ENCODE measurements at places on chromosomes 3 and 15. TPM values are rescaled to one million over a fixed set of nuclear protein-coding genes. Genes with fewer than 3 reads are reported as not detected.

Gene NSUN3
- total RNA-seq = 15.3 TPM

Gene HCN4
- 5.1 TPM for total RNA-seq

Gene PRR20G
- not detected for total RNA-seq

Gene FEZF2
- not detected for total RNA-seq

Gene AEN
- total RNA-seq = 31.1 TPM

Gene LCTL
- 1.5 TPM for total RNA-seq

DNA sequence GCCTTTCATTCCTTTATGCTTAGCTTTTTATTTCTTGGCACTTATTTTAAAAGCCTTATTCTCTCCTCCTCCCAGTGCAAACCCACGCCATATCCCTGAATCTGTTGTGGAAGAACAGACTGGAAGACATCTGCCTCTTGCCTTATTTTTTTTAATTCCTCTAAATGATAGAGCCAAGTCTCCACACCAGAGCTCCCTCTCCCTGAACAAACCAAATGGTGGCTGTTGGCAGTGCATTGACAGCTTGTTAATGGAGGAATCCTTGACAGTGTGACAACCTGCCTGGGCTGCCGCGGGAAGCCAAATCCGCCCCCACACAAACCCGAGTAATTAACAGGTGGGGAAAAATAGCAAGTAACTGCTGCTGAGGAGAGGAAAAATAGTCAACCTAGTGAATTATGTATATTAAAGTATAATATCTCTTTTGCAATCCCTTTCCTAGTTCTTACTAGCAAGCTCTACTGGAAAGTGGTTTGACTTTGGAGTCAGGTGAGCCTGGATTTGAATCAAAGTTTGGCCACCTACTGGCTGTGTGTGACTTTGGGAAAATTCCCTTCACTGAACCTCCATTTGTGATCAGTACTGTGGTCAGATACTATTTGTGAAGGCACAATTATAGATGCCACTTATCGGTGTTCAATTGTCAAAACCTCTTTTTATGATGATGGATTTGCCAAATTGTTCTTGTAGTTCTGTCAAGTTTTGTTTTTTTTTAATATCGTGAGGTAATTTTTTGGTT is 589.6 kb downstream of the PDCD6IP start:
- no peak for DNase-seq
- peak overlapping the region; percentile 18 for H3K27ac ChIP-seq
- no peaks in the 10 kb centered on the region for H3K27me3 ChIP-seq
- peaks cover 1% of the 10 kb centered on the region for H3K36me3 ChIP-seq
- no peak overlapping the region for H3K4me3 ChIP-seq
- H3K4me1 ChIP-seq = peaks cover 20% of the 10 kb centered on the region

- H3K27ac ChIP-seq = no peak overlapping the region
- no peak overlapping the region for H3K4me3 ChIP-seq
- no peak for DNase-seq
- H3K4me1 ChIP-seq = no peaks in the 10 kb centered on the region
- no peaks in the 10 kb centered on the region for H3K27me3 ChIP-seq
These were observed 277.5 kb upstream of the CDIN1 start for GRCh38 chr15:36301947-36302346.

DNA sequence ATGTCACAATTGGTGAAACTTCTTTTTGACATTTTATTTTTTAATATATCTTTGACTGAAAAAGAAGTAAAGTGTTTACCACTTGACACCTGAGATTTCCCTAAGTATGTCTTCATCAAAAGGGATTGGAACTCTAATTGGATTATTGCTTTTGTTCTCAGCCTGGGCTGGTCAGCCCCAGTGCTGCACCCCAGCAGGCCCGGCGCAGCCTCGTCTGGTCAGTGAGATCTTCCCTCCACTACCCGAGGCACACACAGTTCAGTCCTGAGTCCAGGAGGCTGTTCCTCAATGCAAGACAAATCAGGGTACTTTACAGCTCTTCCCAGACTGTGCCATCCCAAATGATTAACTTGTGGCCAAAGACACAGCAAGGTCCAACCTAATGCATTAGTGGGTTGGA is 146.9 kb upstream of the SEMA6D start:
- no peaks in the 10 kb centered on the region for H3K36me3 ChIP-seq
- no peaks in the 10 kb centered on the region for H3K27me3 ChIP-seq
- no peak overlapping the region for H3K27ac ChIP-seq
- no peak overlapping the region for H3K4me3 ChIP-seq
- DNase-seq = no peak
- peaks cover 12% of the 10 kb centered on the region for H3K4me1 ChIP-seq

DNA sequence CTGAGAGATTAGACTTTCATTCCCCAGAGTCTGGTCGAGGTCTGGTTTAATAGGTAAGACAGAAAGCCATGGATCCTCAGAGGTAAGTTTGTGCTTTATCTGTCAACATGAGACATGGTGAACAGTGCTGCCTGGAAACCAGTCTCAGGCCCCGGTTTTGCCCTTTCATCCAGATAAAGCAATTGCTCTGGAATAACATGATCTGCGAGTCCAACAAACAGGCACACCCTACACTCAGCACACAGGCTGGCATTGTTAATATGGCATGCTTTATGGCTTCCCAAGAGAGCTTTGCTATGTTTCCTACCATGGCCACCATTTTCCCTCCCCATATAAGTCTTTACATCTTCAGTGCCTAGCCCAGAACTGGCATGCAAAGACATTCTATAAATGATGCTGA is 30.1 kb upstream of the MNS1 start:
- no peak overlapping the region for H3K27ac ChIP-seq
- peaks cover 4% of the 10 kb centered on the region for H3K4me1 ChIP-seq
- no peak for DNase-seq

GRCh38 chr15:92733090-92733933 is 77.7 kb upstream of the FAM174B start:
- no peak for DNase-seq
- H3K27ac ChIP-seq = peak overlapping the region; percentile 94
- peaks cover 1% of the 10 kb centered on the region for H3K36me3 ChIP-seq
- peak overlapping the region; percentile 73 for H3K4me3 ChIP-seq

GRCh38 chr3:128488991-128489673 is 3.9 kb downstream of the GATA2 start:
- H3K4me1 ChIP-seq = peaks cover 11% of the 10 kb centered on the region
- H3K27me3 ChIP-seq = peaks cover 77% of the 10 kb centered on the region
- no peaks in the 10 kb centered on the region for H3K36me3 ChIP-seq
- H3K27ac ChIP-seq = no peak overlapping the region
- H3K4me3 ChIP-seq = peak overlapping the region; percentile 74

GRCh38 chr3:4938281-4938982 is 40.8 kb upstream of the BHLHE40 start:
- H3K4me1 ChIP-seq = no peaks in the 10 kb centered on the region
- H3K4me3 ChIP-seq = no peak overlapping the region
- no peak overlapping the region for H3K27ac ChIP-seq
- peaks cover 7% of the 10 kb centered on the region for H3K27me3 ChIP-seq
- no peak for DNase-seq
- no peaks in the 10 kb centered on the region for H3K36me3 ChIP-seq

- H3K4me3 ChIP-seq = no peak overlapping the region
- DNase-seq = no peak
- no peaks in the 10 kb centered on the region for H3K4me1 ChIP-seq
These were observed 103.3 kb upstream of the COL8A1 start for GRCh38 chr3:99534951-99535704.

- no peak overlapping the region for H3K27ac ChIP-seq
- no peaks in the 10 kb centered on the region for H3K4me1 ChIP-seq
- H3K4me3 ChIP-seq = no peak overlapping the region
- DNase-seq = no peak
- no peaks in the 10 kb centered on the region for H3K27me3 ChIP-seq
These were observed 362.8 kb downstream of the PTPRG start for GRCh38 chr3:61924090-61924735.

DNA sequence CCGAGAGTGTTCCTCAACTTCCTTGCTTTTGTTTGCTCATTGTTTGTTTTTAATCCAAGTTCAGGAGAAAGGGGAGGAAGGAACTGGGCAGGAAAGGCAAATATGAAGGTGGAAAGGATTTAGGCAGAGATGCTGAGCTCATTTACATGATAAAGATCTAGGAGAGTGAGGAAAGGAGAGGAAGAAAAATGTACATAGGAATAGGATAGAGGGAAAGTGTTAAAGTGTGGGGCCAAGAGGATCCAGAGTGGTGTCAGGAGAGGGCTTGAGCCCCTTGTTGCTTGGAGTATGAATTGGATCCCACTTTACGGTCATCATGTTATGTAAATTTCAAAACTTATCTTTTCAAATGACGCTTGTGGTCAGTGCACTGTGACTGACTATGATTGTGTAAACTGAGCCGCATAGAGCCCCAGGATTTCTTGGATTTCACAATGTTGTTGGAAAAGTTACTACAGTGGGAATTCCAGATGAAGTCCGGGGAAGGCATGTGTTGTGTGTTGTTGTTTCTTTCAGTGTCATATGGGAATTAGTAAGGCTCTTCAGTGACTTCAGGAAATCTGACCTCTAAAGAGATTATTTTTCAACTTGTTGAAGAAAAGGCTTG is 15.0 kb upstream of the PLD1 start:
- H3K4me1 ChIP-seq = peaks cover 49% of the 10 kb centered on the region
- H3K36me3 ChIP-seq = no peaks in the 10 kb centered on the region
- peak overlapping the region; percentile 18 for H3K27ac ChIP-seq
- H3K27me3 ChIP-seq = no peaks in the 10 kb centered on the region
- no peak for DNase-seq

DNA sequence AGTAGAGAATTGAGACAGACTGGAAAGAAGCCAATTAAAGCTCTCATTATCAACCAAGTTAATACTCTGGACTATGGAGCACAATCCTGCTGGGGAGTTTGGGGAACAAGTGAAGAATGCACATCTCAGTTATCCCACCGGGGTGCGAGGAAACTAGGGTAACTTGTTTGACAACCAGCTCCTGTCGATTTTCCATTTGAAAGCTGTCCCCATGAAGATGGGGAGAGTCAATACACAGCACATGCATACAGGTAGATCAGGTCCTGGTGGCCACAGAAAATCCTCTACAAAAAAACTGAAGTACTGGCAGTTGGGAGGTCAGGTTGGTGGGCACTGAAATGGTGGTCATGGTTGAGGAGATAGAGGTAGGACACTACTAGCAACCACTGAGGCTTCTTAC is 25.7 kb upstream of the GRAMD1C start:
- H3K4me1 ChIP-seq = no peaks in the 10 kb centered on the region
- H3K4me3 ChIP-seq = no peak overlapping the region
- no peak for DNase-seq
- no peaks in the 10 kb centered on the region for H3K27me3 ChIP-seq

GRCh38 chr15:39247574-39247973 is 333.3 kb upstream of the THBS1 start:
- H3K27me3 ChIP-seq = peaks cover 13% of the 10 kb centered on the region
- H3K36me3 ChIP-seq = no peaks in the 10 kb centered on the region
- no peak overlapping the region for H3K4me3 ChIP-seq
- no peaks in the 10 kb centered on the region for H3K4me1 ChIP-seq
- H3K27ac ChIP-seq = no peak overlapping the region

DNA sequence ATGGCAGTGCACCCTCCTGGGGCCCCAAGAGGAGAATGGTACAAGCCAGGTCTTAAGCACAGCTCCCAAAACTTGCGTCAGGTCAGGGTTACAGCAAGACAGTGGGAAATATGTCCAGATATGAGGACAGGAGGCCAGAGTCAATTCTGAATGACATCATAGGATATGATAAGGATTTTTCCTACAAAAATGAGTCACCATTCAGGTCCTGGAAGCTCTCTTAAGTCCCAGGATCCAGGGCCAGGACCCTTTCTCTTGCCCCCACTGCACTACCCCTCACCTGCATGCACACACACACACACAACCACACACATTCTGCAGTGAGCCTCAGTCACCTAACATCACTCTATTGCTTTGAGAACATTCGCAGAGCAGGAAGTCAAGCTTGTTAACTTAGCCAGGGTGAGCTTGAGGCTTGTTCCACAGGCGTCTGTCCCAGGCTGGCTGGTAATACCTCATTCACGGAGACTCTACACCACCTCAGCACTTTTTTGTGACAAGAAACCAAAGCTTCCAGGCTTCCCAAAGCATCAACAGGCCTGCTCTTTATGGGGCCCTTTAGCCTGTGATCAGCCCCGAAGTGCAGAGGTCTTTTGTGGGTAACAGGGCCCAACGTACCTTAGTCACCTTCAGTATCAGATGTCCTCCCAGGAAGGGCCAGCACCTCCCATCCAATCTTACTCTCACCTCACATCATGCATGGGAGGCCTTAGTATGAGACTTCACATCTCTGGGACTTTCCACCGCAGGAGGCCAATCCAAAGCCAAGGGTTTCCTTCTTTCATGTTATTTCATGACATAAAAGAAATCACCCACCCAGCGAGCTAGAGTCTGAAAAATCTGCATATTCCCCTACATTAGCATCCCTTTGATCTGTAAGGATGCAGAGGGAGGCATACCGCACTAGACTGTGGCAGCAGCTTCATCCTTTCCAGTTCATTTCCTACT is 74.0 kb upstream of the LIPC start:
- peaks cover 2% of the 10 kb centered on the region for H3K4me1 ChIP-seq
- no peak overlapping the region for H3K4me3 ChIP-seq
- H3K36me3 ChIP-seq = no peaks in the 10 kb centered on the region
- H3K27ac ChIP-seq = no peak overlapping the region
- H3K27me3 ChIP-seq = peaks cover 7% of the 10 kb centered on the region

DNA sequence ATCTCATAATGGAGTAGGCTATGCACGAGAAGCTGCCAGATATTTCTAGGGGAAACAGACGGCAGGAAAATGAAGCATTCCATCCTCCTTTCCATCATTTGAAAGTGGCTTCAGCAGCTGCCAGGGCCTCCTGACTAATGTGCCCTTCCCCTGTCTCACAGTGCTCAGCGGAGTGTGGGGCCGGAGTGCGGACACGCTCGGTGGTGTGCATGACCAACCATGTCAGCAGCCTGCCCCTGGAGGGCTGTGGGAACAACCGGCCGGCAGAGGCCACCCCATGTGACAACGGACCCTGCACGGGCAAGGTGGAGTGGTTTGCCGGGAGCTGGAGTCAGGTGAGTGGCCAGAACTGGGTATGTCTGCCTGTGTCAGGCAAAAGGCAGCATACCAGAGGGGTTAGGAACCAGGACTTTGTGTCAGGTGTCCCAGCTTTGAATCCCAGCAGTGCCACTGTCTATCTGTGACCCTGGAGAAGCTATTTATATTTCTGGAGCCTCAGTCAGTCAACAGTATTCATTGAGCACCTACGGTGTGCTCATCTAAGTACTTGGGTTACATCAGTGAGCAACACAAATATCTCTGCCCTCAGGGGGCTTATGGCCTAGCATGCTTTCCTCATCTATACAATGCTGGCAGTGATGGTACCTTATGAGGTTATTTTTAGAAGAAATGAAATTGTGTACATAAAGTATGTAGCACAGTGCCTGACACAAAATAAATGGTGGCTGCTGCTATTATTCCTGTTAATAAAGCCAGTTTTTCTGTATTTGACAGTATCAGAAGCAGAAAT is 52.4 kb upstream of the NR2E3 start:
- DNase-seq = no peak
- H3K36me3 ChIP-seq = peaks cover 1% of the 10 kb centered on the region
- H3K4me1 ChIP-seq = no peaks in the 10 kb centered on the region
- H3K27ac ChIP-seq = no peak overlapping the region
- H3K4me3 ChIP-seq = no peak overlapping the region
- H3K27me3 ChIP-seq = no peaks in the 10 kb centered on the region

- peaks cover 57% of the 10 kb centered on the region for H3K27me3 ChIP-seq
- peak overlapping the region; percentile 95 for H3K27ac ChIP-seq
- peaks cover 5% of the 10 kb centered on the region for H3K36me3 ChIP-seq
- DNase-seq = no peak
- peaks cover 17% of the 10 kb centered on the region for H3K4me1 ChIP-seq
These were observed 870 bp upstream of the CHAC1 start for GRCh38 chr15:40952301-40952900.
